Upper lobe of right lung (tissue), 1 donor: ENCODE measurements at places on chromosomes 7 and 10. TPM values are rescaled to one million over a fixed set of nuclear protein-coding genes. Genes with fewer than 3 reads are reported as not detected.

- no peaks in the 10 kb centered on the region for H3K4me1 ChIP-seq
- H3K4me3 ChIP-seq = no peak overlapping the region
- DNase-seq = peak; percentile 56
Observed at GRCh38 chr10:124289851-124290795, 128.6 kb downstream of the OAT start.

Gene SPDYE2B
- not detected for total RNA-seq

Gene GPR141
- total RNA-seq = 4.0 TPM

Gene OR2A1
- total RNA-seq = not detected

Gene PUS7
- 10.9 TPM for total RNA-seq

DNA sequence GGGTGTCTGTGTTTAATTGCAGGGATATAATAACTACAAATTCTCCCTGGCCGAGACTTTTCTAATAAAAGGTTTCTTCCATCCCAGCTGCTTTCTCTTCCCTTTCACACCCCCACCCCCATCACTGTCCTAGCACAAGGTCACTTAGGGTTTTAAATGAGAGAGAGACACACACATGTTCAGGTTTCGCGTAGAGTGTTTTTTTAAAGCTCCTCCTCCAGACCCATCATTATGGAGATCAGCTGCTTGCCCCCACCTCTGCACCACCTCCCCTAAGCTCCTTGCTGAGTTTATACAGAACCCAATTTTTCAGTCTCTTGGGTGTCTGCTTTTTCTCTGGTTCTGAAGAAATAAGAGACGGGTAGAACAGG, 18.6 kb downstream of the LRMDA start:
- H3K36me3 ChIP-seq = no peaks in the 10 kb centered on the region
- H3K27ac ChIP-seq = no peak overlapping the region
- no peaks in the 10 kb centered on the region for H3K4me1 ChIP-seq
- H3K27me3 ChIP-seq = no peaks in the 10 kb centered on the region
- H3K4me3 ChIP-seq = no peak overlapping the region
- no peak for DNase-seq
